NCI-H2029 treated with DMSO at 0.1 percent for 48 hours (cell line): ENCODE measurements at places on chromosomes 6 and 20.

GRCh38 chr20:60224914-60225313 is 266.7 kb downstream of the CDH26 start:
- no peak for DNase-seq

GRCh38 chr6:83722876-83723275 is 14.0 kb upstream of the SNAP91 start:
- no peak for DNase-seq

- no peak for DNase-seq
These were observed 37.9 kb downstream of the ERMARD start for GRCh38 chr6:169789146-169789943.

GRCh38 chr6:13278991-13279390 is 49.3 kb downstream of the TBC1D7 start:
- no peak for DNase-seq

- DNase-seq, result no peak
These were observed 18.3 kb downstream of the RAET1L start for GRCh38 chr6:150006961-150007464.

GRCh38 chr20:56897958-56898349 is 268.8 kb downstream of the TFAP2C start:
- no peak for DNase-seq

DNA sequence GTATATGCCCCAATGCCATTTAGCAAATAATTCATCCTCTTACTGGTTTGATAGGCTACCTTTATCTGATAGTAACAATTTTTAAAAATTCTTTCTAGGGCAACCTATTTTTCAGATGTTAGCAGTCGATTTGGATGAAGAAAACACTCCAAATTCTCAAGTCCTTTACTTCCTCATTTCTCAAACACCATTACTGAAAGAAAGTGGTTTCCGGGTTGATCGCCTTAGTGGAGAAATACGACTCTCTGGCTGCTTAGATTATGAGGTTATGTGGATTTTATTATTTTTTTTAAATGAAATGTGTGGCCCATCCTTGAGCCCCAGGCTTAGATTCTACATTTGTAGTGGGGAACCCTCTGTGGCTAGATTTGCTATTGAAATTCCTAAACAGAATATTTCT is 26.3 kb downstream of the CDH26 start:
- DNase-seq, result no peak

DNA sequence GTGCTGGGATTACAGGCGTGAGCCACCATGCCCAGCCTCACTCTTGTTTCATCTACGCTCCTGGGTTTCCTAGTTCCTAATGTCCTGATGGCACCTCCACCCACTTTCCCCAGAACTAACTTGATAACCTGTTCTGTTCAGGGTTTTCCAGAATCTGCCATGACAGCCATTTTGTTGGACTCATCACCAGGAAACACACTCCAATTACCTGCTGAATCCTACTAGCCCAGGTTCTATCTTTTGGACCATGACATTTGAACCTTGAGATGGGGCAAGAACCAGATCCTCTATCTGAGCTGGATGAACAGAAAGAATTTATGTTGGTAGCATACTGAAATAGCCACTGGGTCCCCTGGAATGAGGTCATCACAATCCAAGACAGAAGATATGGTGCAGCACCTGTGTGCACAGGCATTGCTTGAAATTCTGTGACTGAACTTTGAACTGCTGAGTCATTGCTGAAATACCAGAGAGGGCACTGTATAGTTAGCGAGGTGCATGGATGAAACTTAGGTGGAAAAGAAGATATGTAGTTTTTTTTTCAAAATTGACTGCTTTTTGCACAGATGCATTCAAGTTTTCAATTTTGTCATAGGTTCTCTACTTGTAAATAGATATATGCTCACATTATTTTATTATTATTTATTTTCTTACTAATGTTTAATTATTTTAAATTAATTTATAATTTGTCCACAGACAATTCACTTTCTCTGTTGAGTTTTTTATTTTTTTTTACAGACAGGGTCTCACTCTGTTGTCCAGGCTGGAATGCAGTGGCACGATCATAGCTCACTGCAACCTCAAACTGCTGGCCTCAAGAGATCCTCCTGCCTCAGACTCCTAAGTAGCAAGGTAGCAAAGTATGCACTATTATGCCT is 42.8 kb upstream of the TASP1 start:
- no peak for DNase-seq

GRCh38 chr6:14036911-14037310 is 80.7 kb upstream of the CD83 start:
- no peak for DNase-seq

GRCh38 chr6:106098383-106099234 is 12.5 kb downstream of the PRDM1 start:
- DNase-seq, result no peak

- DNase-seq, result no peak
These were observed 118.9 kb downstream of the BACH2 start for GRCh38 chr6:90177544-90178383.

DNA sequence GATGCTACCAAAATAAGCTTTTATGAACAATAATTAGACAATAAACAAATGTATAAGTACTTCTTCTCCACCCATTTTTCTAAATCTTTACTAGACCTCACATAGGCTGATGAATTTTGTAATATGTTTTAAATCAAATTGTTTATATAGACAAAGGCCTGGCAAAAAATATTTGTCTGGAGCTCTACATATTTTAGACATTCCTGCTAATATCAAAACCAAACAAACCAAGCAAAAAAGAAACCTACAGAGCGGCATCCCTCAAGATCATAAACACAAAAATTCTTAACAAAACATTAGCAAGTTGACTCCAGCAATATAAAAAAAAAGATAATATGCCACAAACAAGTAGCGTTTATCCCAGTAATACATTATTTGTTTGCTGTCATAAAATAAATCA is 87.2 kb downstream of the ADAT2 start:
- DNase-seq, result no peak

- DNase-seq, result no peak
These were observed at the start of gene SLC17A9 for GRCh38 chr20:62952373-62952967. TSS of gene SLC17A9 (plus strand) at chr20:62952709. CDS start at chr20:62952831, 122 bp downstream.

- no peak for DNase-seq
These were observed 309.2 kb upstream of the MAP3K7 start for GRCh38 chr6:90896075-90896547.

DNA sequence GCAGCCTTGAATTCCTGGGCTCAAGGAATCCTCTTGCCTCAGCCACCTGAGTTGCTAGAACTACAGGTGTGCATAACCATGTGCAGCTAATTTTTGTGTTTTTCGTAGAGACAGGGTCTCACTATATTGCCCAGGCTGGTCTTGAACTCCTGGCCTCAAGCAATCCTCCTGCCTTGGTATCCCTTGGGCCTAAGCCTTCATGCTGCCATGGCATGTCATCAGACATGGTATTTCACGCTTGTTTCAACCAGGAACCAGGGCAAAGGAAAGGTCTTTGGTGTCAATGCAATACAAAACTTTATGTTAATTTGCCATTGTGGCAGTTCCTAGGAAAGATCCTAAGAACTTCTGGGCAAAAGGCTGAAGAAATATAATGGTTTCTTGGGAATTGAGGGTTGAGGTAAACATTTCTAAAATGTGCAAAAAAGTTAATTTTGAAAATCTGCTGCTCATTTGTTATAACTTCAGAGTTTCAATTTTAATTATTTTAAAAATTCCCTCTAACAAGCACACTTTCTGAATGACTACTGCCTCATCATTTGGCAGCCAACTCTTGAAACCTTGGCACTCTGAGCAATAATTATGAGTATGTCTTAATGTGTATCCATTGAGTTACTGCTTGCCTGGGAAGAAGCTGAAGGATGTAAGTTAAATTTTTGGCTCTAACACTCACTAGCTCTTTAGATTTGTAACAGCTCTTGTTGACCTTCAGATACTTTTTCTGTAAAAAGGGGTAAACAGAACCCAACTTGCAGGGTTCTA is 154.1 kb downstream of the GJA10 start:
- no peak for DNase-seq

GRCh38 chr6:33947047-33947446 is 143.2 kb upstream of the MLN start:
- DNase-seq, result no peak

DNA sequence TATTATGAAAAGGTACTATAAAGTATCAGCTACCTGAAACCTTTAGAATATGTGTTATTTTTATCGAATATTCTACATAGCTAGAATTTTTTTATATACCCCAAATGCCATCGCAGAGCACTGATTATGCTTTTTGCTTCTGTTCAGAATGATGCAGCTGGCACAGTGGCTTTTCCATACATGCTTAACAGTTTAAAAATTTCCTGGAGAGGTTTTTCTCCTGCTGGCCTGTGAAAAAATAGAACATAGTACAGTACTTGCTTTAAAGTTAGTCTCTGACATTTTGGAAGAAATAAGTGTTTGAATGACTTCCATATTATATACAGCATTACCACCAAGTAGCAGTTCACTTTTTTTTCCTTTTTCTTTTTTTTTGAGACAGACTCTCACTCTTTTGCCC is 5.3 kb downstream of the DOP1A start:
- no peak for DNase-seq

GRCh38 chr20:37808233-37809070 is 94.5 kb upstream of the VSTM2L start:
- no peak for DNase-seq

GRCh38 chr6:166169549-166170421 is 2.1 kb upstream of the TBXT start:
- no peak for DNase-seq

- DNase-seq, result peak; percentile 60
These were observed 9.1 kb downstream of the SMPDL3A start for GRCh38 chr6:122798099-122798641.

GRCh38 chr20:63611646-63612045 is 15.3 kb downstream of the GMEB2 start:
- DNase-seq, result no peak

DNA sequence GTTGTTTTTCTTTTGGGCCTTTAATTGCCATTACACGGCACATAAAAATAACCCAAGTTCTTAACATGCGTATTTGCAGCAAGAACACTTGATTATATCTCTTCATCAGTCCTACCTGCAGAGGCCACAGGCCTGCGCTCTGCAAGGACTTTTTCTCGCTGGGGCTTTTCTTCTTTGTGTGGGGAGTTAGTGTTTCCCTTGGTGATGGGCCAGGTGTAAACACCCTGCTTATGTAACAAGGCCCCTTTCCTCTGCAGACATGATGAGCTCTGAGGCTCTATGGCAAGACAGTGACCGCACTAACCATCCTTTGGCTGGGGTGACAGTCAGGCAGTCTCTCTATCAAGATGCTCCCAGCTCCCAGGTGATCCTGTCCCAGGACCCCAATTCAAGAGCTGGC is 97.8 kb upstream of the PCSK2 start:
- DNase-seq, result no peak

GRCh38 chr6:111973118-111973761 is 80.7 kb upstream of the CCN6 start:
- no peak for DNase-seq

- DNase-seq, result no peak
These were observed 308.2 kb downstream of the FARS2 start for GRCh38 chr6:5569491-5569890.

- DNase-seq, result no peak
These were observed 69.2 kb downstream of the TFAP2C start for GRCh38 chr20:56698297-56698696.

- no peak for DNase-seq
These were observed 32.8 kb downstream of the LRP11 start for GRCh38 chr6:149831308-149831820.

DNA sequence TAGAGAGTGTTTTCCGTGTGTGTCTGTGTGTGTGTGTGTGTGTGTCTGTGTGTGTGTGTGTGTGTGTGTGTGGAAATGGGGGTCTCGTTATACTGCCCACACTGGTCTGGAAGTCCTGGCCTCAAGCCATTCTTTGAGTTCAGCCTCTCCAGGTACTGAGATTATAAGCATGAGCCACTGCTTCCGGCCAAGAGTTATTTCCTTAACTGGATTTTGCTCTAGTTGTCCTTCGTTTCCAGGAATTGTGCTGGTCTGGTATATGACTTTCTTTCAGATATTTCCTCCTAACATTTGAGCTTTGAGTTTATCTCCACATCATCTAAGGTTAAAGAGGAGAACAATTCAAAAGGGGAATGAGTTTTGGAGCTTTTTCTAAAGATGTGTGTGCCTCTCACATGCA is 124.8 kb downstream of the SH3BGRL2 start:
- no peak for DNase-seq

DNA sequence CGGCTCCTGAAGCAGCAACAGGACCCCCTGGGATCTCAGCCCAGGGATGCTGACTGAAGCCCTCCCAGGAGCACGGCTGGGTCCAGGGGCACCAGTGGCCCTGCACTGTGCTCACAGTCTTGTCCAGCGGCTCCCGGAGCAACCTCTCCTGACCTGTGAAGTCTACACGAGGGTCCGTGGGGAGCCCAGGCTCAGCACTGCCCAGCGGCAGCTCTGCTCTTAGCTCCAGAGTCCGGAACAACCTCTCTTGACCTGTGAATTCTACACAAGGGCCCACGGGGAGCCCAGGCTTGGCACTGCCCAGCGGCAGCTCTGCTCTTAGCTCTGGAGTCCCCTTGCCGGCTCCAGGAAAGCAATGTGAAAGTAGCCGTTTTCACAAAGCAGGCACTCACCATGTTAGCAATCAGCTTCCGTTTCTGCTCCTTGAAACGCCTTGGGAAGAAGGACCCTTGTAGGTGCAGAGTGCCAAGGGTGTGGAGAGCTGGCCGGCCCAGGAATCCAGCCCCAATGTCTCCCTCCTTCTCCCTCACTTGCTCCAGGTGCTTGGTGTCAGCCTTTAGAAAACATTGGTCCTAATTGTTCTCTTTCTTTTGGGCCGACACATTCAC is 310.9 kb downstream of the CDH4 start:
- DNase-seq, result no peak

GRCh38 chr6:3549314-3549940 is 92.6 kb upstream of the SLC22A23 start:
- DNase-seq, result no peak

DNA sequence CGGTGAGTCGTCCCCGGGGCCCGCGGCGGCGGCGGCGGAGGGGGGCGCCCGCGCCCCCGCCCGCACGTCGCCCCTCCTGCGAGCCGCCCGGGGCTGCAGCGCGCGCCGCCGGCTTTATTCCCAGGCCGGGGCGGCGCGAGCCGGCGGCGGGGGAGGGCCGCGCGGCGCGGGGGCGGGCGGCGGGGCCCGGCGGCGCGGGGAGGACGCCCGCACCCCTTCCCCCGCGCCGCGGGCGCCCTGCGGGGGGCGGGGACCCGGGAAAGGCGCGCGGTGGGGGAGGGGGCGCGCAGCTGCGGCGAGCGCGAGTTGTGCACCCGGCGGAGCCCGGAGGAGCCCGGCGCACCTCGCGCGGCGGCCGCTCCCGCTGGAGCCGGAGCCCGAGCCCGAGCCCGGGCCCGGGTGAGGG is 646 bp downstream of the HMGA1 start:
- no peak for DNase-seq

GRCh38 chr6:74409447-74409846 is 713.4 kb downstream of the CD109 start:
- DNase-seq, result no peak

- DNase-seq, result no peak
These were observed 192.4 kb downstream of the BMP2 start for GRCh38 chr20:6959900-6960312.

- no peak for DNase-seq
These were observed 9.6 kb downstream of the IGF2R start for GRCh38 chr6:159978291-159979135.

GRCh38 chr6:153096031-153096430 is 35.1 kb downstream of the RGS17 start:
- DNase-seq, result no peak
